ENCODE measurements at places on chromosomes 2 and 18. TPM values are rescaled to one million over a fixed set of nuclear protein-coding genes. Genes with fewer than 3 reads are reported as not detected.

AQP12B gene
- not detected for total RNA-seq

CYRIA gene
- not detected for total RNA-seq

ITGB6 gene
- 14.8 TPM for total RNA-seq

DNA sequence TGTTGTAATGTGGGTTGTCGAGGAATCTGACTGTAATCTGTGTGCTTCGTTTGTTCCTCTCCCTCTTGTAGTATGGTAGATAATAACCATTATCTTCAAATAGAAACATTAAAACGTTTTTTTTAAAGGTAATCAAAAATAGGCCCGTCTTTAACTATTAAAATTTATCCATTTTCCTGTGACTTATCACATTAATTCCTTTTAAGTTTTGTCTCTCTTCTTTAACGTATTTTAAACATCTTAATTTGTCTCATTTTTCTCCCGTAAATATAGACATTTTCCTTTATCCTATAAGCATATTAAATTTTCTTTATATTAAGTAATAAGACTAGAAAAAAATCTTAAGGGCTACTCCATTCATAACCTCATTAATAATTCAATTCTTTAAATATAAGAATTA, 41.3 kb downstream of the EIF2AK3 start:
- no peak for DNase-seq

GRCh38 chr2:152243761-152244640, 68.4 kb upstream of the STAM2 start:
- no peak for DNase-seq

- no peak for DNase-seq
Measured at GRCh38 chr2:1607971-1608688, 136.2 kb downstream of the PXDN start.

DNA sequence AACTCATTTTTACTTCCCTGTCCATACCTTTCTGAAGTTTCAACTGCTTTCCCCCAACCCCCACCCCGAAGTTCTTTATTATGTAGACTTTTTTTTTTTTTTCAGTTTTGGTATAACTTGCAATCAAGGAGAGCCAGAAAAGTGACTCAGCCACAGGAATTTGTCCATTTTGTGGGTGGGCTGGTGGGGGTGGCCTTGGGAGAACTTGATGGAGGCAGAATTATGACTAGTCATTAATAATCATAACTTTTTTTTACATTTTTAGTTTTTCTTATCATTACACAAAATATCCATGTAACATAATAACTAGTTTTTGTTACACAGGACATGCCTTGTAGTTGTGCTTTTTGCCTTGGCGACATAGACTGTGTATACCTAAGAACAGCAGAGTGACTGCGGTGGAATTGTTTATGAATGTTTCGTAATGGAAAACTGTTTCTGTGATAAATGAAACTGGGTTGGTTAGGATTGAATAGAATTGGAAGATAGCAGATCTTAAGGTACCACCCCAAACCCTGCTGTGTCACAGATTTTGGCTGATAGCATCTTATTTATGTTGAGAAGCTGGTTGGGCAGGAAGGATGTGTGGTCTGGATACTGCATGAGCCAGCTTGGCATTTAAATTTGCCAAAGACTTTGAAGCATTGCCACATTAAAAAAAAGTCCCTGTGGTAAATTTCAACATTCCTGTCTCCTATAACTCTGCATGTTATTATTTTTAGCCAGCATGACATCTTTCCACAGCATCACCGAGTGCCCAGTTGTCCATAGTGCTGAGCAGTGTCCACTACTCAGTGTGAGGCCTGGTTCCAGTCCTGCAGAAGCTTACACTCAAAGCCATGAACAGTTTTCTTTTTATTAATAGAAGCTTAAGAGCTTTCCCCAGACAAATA, 30.7 kb downstream of the LYPD6B start:
- DNase-seq, result peak; percentile 52

DNA sequence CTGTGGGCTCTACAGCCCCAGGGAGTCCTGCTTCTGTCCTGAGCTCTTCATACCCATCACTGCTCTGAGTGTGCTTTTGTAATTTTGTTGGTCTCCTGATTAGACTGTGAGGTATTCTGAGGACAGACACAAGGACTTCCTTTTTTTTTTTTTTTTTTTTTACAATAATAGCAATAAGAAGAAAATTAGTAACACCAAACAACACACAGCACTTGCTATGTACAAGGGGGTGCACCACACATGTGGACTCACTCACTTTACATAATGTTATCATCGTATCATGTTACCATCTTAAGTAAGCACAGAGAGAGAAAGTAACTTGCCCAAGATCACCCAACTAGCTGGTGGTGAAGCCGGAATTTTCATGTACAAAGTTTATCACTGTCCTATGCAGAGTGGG, 34.6 kb downstream of the MBP start:
- DNase-seq, result no peak

DNA sequence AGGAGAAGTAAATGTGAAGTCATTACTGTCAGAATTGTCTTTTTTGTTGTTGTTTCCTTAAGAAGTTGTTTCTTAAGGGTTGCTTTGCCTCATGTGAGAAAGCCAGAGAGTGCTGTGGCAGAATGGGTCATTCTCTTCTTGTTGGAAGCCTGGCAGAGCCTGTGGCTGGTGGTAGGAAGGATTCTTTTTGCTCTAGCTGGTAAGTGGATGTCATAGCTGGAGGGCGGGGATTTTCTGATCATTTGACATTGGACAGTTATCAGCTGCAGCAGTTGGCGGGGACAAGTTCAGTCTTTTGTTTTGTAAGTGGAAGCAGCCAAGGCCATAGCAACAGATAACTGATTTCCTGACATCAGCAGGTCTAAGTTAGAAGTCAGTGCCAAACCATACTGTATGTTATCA, 5.5 kb upstream of the RMDN2 start:
- DNase-seq, result no peak

DNA sequence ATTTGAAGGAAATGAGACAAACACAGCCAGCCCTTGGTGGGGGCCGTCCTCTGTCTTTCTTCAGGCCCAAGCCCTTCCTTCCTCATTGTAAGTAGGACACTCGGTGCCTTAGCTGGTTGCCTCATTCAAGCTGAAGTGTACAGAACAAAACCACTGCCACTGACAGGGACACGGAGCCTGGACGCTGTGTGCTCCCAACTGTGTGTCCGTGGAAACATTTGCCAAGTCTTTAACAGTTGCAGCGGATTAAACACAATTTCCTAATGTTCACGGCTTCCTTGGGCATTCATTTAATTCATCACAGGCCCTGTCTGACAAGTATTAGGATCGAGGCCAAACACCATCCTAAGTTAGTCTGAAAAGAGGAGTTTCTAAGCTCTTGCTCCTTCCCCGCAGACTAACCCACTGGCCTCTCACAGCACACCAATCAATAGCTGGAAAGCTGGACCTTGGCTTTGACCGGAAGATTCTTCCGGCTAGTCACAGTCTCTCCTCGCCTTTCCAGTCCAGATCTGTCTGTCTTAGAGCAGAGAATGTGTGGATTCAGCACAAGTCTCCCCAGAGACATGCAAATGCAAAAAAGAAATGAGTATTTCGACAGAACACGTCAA, 68.7 kb upstream of the ACSL3 start:
- no peak for DNase-seq

GRCh38 chr2:210655229-210655975, 99.0 kb downstream of the CPS1 start:
- DNase-seq, result no peak
